ENCODE measurements at places on chromosomes 7 and 10.
A peak's percentile ranks its signal among the peaks of the same experiment; 100 is the strongest.

DNA sequence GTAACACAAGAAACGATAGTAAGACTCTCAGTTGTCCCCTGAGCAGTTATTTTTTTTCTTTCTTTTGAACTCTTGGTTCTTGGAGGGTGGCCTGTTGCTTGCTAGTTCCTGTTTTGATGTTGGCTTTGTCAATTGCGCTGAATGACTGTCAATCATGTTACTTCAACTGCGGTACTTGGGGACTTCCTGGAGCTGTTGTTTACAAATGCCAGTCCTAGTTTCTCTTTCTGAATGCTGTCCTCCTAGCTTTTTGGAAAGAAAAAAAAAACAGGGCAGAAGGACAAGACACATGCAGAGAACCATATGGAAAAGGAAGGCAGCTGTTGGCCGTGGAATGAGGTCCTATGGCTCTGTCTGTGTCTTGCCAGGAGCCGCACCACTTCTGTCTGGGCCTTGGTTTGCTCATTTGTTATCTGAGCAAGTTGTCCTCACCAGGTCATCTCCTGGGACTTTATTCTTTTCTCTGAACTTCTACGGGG, 7.0 kb upstream of the PDCD4 start:
- peak; percentile 70 for DNase-seq

- DNase-seq = no peak
Observed at GRCh38 chr7:33804140-33804660, 101.1 kb upstream of the BMPER start.

DNA sequence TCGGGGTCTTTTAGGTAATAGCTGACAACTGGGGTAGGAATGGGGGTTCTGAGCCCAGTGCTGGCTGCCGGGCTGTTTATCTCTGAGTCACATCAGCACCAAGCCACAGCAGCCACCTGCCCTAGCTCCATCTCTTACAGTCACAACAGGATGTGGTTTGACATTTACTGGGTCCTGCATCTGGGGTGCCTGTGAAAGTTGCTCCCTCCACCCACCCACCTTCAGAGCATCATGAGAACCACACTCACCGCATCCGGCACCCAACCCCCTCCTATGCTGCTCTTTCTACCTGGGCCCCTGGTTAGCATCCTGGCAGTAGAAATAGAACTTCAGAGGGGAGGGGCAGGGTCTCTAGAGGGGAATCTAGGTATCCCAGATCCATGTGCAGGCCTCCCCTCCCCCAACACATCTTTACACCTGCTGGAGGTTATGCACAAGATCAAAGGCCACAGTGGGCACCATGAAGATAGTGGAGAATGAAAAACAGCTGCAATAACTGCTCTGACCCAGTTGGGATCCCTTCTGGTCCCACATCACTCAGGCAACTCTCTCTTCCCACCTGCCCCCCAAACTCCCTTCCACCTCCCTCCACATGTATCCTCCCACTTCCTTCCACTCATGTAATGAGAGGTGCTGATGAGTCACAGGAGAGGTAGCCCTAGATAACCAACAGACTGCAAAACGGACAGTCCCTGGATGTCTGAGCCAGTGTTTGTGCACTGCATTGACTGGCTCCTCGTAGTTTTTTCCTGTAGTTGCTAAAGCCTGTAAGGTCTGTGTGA, 38.2 kb downstream of the PRSS2 start:
- DNase-seq = peak; percentile 98

DNA sequence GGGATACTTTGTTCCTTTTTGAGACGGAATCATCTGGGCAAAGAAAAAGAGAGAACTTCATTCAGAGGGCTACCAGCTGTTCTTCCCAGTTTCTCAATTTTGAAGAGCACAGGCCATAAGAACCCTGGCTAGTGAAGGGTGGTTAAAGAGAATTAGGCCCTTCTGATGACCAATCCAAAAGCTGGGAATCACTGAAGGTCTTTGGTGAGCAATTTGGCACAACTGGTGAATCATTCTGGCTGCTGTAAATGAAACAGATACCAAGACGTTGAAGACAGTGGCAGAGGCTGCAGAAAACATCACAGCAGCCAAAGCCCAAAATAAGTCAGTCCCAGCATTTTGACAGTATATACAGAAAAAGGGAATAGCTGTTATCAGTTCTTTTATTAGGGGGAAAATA, 5.1 kb downstream of the RAPGEF5 start:
- DNase-seq = no peak

- no peak for DNase-seq
Observed at GRCh38 chr10:53403688-53404087, 631.1 kb upstream of the MBL2 start.

DNA sequence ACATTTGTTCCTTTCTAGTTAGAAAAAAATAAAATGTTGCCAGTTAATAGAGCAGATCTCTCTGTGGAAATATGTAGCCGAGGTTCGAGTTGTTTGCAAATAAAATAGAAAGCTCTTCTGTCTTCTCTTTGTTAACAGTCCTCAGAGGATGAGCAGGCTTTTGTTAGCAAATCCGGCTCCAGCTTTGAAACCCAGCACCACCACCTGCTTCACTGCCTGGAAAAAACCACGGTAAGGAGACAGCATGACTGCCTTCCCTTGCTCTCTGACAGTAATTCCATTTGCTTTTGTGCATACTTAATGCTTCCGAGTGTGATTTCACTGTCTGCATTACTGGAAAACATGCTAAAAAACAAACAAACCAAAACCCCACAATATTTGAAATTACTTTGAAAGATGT, 115.6 kb downstream of the TSPAN12 start:
- no peak for DNase-seq

DNA sequence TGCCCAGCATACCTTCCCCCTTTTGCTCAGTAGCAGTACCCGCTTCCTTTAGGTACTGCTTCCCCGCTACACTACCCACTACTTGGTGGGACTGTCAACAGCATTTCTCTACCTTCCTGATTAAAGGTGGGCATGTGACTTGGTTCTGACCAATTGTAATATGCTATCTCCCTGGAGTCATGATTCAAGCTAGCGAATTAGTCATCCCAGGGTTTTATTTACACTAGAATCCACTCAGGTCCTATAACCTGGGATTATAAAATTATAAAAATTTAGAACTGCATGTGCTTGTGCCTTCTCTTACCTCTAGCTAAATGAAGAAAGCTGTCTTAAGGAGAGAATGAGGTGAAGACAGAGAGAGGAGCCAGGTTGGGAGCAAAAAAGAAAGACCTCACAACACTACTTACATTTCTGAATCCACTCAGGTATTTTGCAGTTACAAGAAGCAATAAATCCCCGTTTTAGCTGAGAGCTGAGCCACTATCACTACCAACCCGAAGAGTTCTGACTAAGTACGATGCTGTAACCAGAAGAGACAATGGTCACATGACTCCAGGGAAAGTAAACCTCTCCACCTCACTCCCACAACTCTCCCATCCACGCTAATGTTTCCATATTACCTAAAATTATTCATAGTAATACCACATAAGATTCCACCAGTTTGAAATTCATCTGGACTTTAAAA, 9.7 kb downstream of the GBX1 start:
- DNase-seq = no peak

DNA sequence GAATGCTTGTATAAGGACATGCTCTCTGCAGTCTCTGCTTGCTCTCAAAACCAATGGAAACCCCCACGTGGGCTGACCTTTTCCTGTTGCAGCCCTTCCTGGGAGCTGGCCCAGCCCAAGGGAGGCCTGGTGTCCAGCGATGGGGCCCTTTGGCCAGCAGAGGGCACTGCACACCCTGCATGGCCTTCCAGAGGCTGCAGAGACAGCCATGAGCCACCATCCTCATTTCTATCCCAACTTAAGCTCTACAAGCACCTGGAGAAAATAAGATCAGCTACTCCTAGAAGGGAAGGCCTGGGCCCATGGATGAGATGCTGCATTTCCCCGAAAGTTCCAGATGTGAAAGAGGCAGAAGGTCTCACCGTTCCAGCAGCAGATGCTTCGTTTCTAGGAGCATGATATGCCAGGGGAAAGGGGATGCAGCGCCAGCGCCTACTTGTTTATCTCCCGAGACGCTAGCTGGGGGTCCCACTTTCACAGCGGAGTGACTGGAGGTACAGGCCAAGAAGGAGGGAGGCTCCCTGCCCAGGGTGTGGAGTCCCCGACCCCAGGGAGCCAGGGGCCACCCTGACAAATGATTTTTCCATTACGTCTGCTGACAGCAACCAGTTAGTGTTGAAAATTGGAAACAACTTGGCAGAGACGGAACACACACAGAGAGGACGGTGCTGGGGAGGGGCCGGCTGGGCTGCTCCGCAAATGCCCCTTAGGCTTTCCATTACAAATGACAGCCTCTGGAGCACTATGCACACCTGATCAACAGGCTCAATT, 106.4 kb downstream of the ZRANB1 start:
- DNase-seq = peak; percentile 66

DNA sequence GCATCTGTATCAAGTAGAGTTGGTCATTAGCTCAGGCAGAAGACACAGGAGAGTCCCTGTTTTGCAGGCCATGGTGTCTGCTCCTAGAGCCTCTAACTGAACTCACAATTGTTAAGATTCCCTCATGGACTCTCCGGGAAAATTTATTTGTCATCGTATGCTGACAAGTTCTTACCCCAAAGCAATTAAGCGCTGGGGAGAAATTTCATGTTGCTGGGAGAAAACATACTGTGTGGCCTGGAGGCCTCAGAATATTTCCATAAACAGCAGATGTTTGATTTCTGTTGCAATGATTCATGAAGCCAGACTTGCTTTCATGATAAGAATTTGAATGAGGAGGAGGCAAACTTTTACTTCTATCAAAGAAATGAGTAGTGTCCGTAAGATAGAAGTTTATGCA, 583.2 kb downstream of the GATA3 start:
- DNase-seq = no peak

GRCh38 chr7:151813997-151814396, 62.9 kb downstream of the PRKAG2 start:
- no peak for DNase-seq

- no peak for DNase-seq
Observed at GRCh38 chr10:107687701-107688100, 523.2 kb upstream of the SORCS1 start.

- DNase-seq = no peak
Observed at GRCh38 chr10:78627254-78627795, 441.4 kb upstream of the ZMIZ1 start.

DNA sequence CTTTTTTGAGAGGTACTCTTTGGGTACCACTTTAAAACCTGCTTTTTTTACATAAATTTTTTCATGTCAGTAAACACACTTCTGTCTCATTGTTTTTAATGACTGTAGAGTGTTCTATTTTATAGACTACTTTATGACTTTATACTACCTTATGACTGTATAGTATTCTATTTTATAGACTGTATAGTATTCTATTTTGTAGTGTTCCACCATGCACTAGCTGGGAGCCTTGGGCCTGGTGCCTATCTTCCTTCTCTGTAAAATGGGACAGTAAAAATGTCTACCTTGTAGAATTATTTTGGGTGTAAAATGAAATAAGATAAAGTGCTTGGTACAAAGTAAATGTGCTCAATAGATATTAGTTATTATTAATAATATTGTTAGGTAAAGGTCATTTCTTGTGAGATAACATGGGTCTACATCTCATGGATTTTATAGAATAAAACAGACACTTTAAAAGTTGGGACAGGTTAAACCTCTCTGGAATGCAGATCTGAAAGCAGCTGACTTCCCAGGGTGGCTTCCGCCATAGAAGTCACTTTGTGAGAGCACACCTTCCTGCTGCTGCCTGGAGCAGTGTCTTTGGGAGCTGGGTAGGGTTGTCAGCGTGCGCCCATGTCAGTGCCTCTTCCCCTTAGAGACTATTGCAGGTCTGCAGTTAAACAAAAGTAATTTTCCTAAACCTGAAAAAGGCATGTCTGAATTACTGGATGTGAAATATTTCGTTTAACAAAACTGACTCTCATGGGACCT, 31.0 kb downstream of the CCNY start:
- no peak for DNase-seq

GRCh38 chr10:131249955-131250344, 61.6 kb downstream of the TCERG1L start:
- no peak for DNase-seq

GRCh38 chr10:49037187-49037586, 78.1 kb downstream of the VSTM4 start:
- DNase-seq = no peak

DNA sequence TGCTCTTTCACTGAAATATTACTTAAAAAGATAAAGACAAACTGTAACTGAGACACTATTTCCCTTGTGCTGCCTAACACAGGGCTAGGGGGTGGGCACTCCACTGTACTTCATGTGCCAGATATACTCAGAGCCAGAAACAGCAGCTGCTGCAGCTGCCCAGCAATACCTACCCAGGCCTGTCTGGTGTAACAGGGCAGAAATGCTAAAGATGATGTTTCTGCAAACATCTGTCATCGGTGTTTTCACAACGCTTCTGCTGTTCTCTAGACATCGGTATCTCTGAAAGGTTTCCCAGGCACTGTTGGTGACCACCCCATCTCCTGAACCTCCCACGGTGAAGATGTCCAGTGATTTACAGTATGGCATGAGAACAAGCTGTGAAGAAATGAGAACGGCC, 42.7 kb downstream of the LAMB1 start:
- DNase-seq = no peak

- DNase-seq = no peak
Observed at GRCh38 chr7:51289623-51290303, 26.8 kb downstream of the COBL start.

DNA sequence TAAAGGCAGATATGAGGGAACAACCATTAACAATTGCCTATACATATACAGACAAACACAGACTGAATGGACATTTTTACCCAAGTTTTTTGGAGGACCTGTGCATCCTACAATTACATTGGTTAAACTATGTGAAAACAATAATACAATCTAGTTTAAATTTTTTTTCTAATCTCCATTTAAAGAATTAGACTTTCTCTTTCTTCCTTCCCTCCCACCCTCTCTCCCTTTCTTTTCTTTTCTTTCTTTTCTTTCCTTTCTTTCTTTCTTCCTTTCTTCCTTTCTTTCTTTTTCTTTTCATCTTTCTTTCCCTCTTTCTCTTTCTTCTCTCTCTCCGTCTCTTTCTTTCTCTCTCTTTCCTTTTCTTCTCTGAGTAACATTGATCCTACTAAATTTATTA, 183.7 kb downstream of the HDAC9 start:
- no peak for DNase-seq

- no peak for DNase-seq
Observed at GRCh38 chr7:92997152-92997551, 120.6 kb downstream of the SAMD9 start.

GRCh38 chr10:14758994-14759664, 15.6 kb downstream of the FAM107B start:
- DNase-seq = no peak

DNA sequence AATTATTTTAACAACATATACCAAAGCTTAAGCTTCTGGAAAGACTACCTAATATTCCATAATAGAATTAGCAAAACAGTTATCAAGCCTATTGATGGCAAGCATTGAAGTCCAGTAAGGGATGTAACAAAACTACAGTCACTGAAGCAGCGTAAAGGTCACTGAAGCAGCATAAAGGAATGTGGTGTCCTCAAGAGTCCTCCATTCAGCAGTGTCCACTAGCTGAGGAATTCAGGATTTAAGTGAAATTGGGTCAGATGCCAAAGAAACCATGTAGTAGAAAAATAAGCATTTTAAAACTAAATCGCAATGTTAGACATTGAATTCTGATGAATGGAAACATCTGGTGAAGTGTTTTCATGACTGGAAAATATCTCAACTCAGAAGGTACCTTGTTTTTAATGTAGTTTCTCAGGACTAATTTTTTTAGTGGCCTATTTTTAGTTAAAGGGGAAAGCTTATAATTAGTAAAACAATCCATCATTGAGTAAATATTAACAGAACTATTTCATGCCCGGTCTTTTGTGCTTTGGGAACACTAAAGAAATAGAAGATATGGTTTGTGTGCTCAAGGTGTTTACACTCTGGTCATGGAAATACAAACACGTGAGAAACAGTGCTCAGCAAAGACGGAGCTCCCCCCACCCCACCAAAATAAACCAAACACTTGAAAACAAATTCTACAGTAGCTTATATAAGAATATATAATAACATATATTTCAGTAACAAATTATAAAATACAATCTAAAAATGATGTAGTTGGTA, 121.4 kb downstream of the CDK14 start:
- no peak for DNase-seq
